ENCODE measurements at places on chromosomes 5 and 9.

GRCh38 chr5:128062172-128062746 is 21.3 kb upstream of the SLC12A2 start:
- DNase-seq, result peak; percentile 65

DNA sequence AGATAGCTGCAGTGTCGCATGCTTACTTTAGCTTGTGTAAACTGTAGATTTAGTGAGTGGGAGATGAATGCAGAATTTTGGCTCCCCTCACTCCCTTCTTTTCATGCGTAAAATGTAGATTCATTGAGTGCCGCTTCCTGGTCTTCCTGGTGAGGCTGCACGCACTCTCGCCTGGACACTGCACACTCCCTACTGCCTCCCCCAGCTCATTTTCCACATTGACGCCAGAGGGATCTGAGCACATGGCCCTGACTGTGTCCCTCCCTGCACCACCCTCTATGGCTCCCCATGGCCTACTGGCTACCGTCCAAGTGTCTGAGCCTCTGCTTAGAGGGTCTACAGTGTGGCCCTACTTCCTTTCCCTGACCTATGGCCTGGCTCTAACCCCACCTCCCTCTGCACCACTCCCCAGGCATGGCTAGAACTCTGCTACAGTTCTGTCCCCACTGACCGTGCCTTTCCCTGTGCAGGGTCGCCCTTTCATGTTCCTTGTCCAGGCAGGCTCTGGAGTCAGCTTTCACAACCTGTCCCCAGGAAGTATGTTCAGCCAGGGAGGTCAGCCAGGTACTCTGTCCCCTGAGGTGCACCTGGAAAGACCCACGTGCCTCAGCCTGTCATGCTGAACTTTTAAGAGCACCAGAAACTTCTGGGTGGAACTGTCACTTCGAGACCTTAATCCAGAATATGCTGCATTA is 160.6 kb downstream of the COL23A1 start:
- DNase-seq, result no peak

GRCh38 chr5:133129950-133130349 is 78.1 kb downstream of the HSPA4 start:
- DNase-seq, result no peak

- DNase-seq, result no peak
Observed at GRCh38 chr5:149019679-149020078, 43.2 kb downstream of the SH3TC2 start.

- no peak for DNase-seq
Observed at GRCh38 chr9:132597073-132597775, 14.8 kb downstream of the BARHL1 start.

DNA sequence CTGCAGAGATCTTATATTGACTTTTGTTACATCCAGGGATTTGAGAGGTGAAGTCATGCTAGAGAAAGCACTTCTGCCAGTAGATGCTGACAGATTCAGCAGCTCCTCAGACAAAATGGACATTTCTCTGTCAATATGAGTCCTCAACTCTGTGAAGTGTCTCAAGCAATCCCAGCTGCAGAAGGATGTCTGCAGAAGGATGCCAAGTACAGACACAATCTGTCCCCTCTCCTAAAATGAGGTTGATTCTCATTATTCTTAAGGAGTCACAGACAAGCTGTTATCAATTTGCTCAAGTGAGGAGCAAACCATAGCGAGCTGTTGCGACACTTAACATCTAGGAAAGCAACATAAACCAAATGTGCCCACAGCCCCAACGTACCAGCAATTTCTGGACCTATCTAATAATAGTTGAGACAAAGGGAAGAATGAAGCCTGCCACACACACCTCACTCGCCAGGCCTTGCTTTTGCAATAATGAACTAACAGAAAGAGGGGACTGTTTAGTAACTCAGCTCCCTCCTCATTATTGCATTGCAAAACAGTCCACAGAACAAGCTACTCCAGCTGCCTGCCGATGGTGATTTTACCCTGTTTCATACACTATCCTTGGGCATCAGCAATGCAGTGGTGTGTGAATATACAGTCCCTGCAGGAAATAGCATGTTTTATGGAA is 364.2 kb upstream of the PDE4D start:
- no peak for DNase-seq

DNA sequence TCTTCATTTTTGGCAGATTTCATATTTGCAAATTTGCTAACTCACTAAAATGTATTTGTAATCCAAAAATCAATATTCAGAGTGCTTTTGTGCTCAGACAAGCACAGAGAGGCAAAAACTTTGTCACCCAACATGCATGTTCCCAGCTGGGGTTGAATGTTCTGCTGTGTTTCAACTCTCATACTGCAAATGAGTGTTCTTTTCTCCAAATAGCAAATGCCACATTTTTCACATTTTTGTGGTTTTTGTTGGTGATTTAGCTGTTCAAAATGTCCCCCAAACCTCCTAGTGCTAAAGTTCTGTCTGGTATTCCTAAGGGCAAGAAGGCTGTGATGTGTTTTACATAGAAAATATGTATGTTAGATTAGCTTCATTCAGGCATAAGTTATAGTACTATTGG is 87.3 kb upstream of the PCSK5 start:
- DNase-seq, result no peak

GRCh38 chr9:85940275-85940831 is 593 bp upstream of the NAA35 start:
- DNase-seq, result no peak

- DNase-seq, result no peak
Observed at GRCh38 chr5:89233462-89233861, 350.5 kb upstream of the MEF2C start.

GRCh38 chr5:2105141-2105540 is 222.4 kb upstream of the IRX4 start:
- no peak for DNase-seq

- DNase-seq, result no peak
Observed at GRCh38 chr9:131266266-131267229, 9.8 kb downstream of the FAM78A start.

GRCh38 chr5:121503111-121503840 is 348.4 kb upstream of the FTMT start:
- DNase-seq, result no peak

DNA sequence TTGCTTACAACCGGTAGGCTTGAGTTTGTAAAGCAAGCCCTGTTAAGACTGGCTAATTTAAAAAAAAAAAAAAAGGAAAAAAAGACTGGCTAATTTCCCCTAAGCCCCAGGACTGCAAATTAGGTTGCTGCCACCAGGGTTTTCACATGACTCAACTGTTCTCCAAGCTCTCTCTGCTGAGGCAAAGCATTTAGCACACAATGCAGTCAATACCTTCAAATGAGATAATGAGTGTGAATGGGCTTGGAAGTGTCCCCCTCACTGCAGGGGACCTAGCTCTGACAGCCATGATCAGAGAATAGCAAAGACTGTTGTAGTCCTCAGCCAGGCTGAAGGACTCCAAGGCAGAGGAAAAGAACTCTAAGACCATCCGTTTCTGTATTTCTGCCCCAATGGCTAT is 42.8 kb upstream of the ZSWIM6 start:
- DNase-seq, result no peak

GRCh38 chr9:34642679-34643078 is 3.8 kb upstream of the GALT start:
- DNase-seq, result no peak

DNA sequence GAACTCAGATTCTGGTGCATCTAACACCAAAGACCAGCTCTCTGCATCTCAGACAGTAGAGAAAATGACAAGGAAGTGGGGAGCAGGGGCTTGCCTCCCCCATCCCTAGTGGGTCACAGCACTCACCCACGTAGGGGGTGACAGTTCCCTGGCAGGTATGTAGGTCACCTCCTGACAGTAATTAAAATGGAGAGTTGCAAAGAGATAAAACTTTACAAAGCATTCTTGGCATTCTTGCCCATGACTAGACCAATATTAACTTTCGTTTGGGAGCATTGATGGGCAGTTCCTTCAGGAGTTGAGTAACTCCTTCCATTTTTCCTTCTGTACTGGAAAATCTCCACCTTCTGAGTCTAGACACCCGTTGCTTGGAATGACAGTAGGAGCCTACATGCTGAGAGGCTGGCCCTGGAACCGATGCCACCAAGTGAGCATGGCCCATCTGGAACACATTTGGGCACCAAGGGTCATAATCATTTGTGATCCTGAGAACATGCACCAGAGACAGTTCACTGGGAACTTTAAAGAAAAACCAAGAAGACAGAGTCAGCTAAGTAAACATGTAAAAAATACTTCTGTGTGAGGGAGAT is 81.5 kb upstream of the MSX2 start:
- no peak for DNase-seq

DNA sequence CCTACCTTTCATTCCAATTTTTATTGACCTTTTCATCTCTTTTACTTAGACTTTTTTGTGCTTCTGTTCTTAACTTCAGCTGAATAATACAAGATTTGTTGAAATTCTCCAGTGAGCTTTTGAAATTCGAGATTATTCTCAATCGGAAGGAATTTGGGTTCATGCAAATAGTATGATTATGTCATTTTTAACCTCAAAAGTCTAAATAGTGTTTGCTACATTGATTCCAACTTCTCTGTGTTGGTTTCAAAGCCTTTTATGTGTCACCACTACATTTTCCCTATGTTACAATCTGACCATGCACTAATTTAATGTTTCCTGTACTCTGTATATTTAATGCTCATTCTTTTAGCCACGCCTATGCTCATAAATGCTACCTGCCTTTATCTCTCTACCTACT is 44.1 kb downstream of the VPS13A start:
- no peak for DNase-seq

GRCh38 chr9:133679466-133680061 is 43.4 kb downstream of the DBH start:
- no peak for DNase-seq

GRCh38 chr5:7218141-7218540 is 177.8 kb upstream of the ADCY2 start:
- DNase-seq, result no peak

Data from AG09309 (cell line).